ENCODE measurements at places on chromosomes 11 and 22.

GRCh38 chr11:2807025-2807681 lies 78.4 kb downstream of the CDKN1C start:
- DNase-seq: no peak

- DNase-seq: peak; percentile 26
These were observed 64.4 kb downstream of the NAV2 start for GRCh38 chr11:19777039-19777376.

GRCh38 chr11:100719809-100720221 lies 32.7 kb downstream of the ARHGAP42 start:
- peak; percentile 76 for DNase-seq

DNA sequence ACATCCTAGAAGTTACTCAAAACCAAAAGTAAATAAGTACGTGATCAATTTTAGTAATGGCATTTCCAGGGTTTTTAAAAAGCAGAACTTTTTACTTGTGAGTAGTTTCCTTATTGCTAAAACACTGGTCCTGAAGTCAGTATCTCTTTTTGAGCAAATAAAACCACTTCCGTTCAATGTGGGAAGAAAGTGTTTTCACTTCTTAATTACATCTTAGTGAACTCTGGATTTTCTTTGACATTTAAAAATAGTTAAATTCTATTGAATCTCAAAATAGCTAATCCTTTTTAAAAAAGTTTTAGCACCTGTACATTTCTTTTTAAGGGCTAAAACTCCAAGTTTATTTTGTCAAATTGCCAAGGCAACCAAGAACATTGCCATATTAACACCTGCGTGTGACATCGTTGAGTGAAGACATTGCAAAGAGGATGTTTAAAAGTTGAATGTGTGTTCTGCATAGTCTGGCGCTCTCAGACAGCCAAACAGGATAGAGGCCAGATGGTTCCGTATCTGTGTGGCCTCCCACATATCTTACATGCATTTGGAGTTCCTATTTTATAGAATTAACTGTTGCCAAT lies 17.2 kb upstream of the OR5B21 start:
- no peak for DNase-seq

- no peak for DNase-seq
These were observed 2.5 kb upstream of the RASGRP2 start for GRCh38 chr11:64746486-64746885.

- no peak for DNase-seq
These were observed 366.0 kb upstream of the NARS2 start for GRCh38 chr11:78940500-78941225.

DNA sequence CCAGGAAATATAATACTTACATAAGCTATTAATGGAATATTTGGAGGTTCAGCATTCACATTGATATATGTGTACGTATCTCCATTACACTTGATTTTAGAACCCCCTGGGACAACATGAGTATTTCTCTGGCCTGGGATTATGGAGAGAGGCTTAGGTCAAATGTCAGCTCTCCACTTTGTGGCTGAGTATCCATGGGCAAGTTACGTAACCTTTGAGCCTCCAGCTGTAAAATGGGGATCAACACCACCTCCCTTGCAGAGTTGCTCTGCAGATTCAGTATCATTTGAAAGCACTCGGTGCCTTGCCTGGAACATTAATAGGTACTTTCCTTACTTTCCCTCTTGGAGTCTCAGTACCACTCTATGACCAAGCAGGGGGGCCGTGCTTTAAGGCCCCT lies 33.2 kb downstream of the C22orf31 start:
- DNase-seq: no peak
